ENCODE measurements at places on chromosomes 5 and 9.

GRCh38 chr5:32618962-32619361 lies 33.6 kb downstream of the SUB1 start:
- DNase-seq = no peak

DNA sequence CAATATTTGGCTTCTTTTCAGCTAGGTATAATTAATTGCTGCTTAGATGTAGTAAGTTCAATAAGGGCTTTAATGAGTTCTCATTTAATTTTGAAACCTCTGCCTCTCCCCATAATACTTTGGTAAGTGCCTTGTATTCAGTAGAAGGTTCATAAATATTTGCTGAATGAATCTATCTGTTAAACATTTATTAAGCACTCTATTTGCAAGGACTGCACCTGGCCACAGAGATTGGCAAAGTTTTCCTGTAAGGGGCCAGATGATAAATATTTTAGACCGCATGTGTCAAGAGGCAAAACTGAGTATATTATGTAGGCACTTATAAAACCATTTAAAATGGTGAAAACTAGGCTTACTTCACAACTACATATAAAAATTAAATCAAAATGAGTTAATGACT lies 19.0 kb upstream of the GNA14 start:
- no peak for DNase-seq

GRCh38 chr5:79503794-79504495 lies 10.0 kb downstream of the HOMER1 start:
- no peak for DNase-seq

- DNase-seq = no peak
These were observed 52.8 kb downstream of the SEMA4D start for GRCh38 chr9:89444925-89445765.

DNA sequence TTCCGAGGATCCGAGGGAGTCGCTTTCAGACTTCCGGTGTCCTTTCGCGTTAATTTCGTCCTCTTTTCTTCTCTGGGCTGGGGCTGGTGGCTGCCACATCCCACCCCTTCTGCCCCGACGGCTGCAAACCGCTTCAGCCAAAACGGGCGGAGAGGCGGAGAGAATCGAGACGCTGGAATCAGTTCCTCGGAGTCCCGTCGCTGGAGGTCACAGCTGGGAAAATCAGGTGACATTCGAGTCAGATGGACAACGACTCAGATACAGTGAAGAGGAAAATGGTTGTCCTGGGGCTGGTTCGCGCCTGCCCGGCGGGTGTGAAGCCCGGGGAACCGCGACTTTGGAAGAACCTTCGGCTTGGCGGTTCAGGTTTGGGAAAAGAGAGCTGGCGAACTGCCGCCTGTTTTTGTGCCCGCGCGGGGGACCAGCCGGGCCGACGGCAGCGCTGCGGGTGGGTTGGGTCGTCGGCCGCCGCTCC lies 8.9 kb upstream of the NKX2-5 start:
- DNase-seq = no peak

All from endothelial cell (in vitro differentiated cells).